ENCODE measurements at places on chromosomes 3 and 15.

- DNase-seq = no peak
Measured at GRCh38 chr15:36877294-36877693, 223.1 kb downstream of the MEIS2 start.

DNA sequence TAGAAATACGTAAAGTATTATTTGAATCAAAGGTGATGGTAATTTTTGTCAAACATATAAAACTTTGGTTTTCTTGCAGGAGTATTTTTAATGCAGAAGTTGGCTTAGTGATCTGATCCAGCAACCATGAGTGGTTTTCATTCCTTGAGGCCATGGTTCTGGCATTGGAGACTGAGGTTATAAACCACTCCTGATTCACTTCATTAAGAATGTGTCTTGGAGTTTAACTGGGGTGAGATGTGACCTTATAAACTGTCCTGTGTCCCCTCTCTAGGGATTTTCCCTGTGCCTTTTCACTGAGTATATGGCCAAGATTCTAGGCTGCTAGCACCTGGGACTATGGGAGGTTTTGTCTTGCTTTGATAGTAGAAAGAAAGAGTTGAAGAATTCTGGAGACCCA, 94.3 kb downstream of the RYR3 start:
- DNase-seq = no peak

- no peak for DNase-seq
Measured at GRCh38 chr3:15932348-15933300, 134.8 kb upstream of the ANKRD28 start.

- DNase-seq = no peak
Measured at GRCh38 chr3:195135917-195136316, 135.0 kb downstream of the XXYLT1 start.

- DNase-seq = no peak
Measured at GRCh38 chr3:195698325-195698646, 22.5 kb upstream of the MUC20 start.

- DNase-seq = no peak
Measured at GRCh38 chr3:8712045-8712907, 21.3 kb upstream of the CAV3 start.

- DNase-seq = no peak
Measured at GRCh38 chr3:194075088-194075615, 60.8 kb upstream of the HES1 start.

- DNase-seq = no peak
Measured at GRCh38 chr3:169354774-169355501, 308.6 kb downstream of the MECOM start.

DNA sequence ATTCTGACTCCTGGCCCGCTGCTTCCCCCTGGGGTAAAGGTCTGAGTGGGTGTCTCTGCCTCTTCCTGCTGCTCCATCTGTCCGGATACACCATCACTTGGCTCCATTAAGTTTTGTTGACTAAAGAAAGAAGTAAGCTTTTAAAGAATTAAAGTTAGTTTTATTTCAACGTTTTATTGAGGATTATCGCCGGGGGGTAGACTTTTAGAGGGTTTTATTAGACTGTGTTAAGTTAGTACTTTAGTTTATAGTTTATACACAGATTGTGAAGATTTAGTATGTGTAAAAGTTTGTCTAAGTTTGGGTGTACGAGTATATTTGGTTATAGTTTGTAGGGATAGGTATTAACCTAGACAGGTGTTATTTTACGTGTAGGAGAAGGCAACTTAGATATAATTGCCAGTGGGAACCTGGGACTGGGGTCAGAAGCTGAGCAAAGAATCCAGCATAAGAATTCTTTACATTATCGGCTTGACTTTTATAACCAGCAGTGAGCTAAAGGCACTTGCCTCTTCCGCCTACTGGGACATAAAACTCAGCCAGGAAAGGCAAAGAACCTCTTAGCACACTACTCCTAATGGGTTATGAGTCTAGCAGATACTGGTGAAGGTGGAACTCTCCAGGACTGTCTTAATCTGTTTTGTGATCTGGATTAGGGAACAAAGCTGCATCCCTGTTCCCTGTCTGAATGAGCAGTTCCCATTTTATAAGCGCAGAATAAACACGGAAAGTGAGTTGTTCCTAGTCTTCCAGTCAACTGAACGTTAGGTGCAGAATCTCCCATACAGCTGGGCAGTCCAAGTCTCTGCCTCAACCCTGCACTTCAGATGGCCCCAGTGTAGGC, 131.3 kb downstream of the FAM43A start:
- DNase-seq = no peak

DNA sequence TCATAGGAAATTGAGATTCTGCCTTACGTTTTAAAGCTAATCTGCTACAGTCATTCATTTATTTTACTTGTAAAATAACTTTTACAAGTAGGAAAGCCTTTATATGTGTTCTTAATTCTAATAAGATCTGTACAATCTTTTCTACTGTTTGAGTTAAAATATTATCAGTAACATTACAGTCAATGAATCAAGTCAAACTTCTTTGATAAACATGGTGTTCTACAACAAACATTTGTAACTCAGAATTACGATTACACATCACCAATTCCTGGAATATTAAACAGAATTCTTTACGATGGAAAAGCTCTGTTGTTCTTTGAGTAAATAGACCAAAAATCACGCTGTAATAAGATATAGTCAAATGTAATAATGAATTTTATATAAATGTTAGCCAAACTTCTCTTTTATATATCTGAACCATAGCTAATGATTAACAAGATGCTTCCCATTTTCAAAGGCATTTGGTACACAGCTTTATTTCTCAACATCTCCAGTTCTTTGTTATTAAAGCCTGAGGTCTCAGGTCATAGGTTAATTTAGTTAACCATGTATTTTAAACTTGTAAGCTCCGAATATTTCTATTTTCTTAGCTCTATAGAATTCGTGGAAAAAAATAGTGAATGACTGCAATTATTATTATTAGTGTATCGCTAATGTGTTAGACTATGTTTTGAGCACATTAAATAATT, 232.4 kb downstream of the NAALADL2 start:
- DNase-seq = no peak

- no peak for DNase-seq
Measured at GRCh38 chr3:4340411-4341335, 37.5 kb downstream of the SETMAR start.

GRCh38 chr3:136909187-136909586, 47.2 kb downstream of the NCK1 start:
- no peak for DNase-seq

- DNase-seq = no peak
Measured at GRCh38 chr3:194552327-194552949, 65.6 kb upstream of the ATP13A3 start.

GRCh38 chr15:95485367-95485766, 845.1 kb upstream of the NR2F2 start:
- DNase-seq = no peak

All from RKO (cell line).